Pancreas (tissue), 10 donors: ENCODE measurements at places on chromosomes 7 and 10.
A peak's percentile ranks its signal among the peaks of the same experiment; 100 is the strongest.

GRCh38 chr7:34091321-34091917 lies 186.1 kb downstream of the BMPER start:
- no peak overlapping the region for H3K4me3 ChIP-seq
- H3K4me1 ChIP-seq, result no peaks in the 10 kb centered on the region
- H3K27ac ChIP-seq, result no peak overlapping the region
- H3K27me3 ChIP-seq, result no peaks in the 10 kb centered on the region
- H3K36me3 ChIP-seq, result no peaks in the 10 kb centered on the region
- no peak for DNase-seq

DNA sequence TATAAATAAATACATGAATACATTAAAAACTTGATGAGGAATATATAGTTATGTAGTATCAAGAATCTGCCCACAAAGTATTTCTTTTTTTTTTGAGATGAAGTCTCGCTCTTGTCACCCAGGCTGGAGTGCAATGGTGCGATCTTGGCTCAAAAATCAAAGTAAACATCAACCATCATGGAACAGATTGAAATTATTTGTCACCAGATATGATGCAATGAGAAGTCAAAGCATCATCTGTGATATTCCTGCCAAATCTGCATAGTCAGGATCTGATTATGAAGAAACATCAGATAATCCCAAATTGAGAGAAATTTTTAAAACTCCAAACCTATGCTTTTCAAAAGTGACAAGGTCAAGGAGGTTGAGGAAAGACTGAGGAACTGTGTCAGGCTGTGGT lies 5.1 kb upstream of the CYP2C18 start:
- no peaks in the 10 kb centered on the region for H3K27me3 ChIP-seq
- H3K36me3 ChIP-seq, result no peaks in the 10 kb centered on the region

GRCh38 chr10:1134156-1134555 lies 78.0 kb downstream of the WDR37 start:
- H3K27me3 ChIP-seq, result no peaks in the 10 kb centered on the region
- no peak overlapping the region for H3K27ac ChIP-seq
- H3K4me1 ChIP-seq, result no peaks in the 10 kb centered on the region
- H3K36me3 ChIP-seq, result no peaks in the 10 kb centered on the region

- H3K27me3 ChIP-seq, result peaks cover 11% of the 10 kb centered on the region
- no peak overlapping the region for H3K4me3 ChIP-seq
- H3K36me3 ChIP-seq, result no peaks in the 10 kb centered on the region
- no peaks in the 10 kb centered on the region for H3K4me1 ChIP-seq
- peak; percentile 12 for DNase-seq
Observed at GRCh38 chr7:19145434-19146115, 354 bp upstream of the FERD3L start.

DNA sequence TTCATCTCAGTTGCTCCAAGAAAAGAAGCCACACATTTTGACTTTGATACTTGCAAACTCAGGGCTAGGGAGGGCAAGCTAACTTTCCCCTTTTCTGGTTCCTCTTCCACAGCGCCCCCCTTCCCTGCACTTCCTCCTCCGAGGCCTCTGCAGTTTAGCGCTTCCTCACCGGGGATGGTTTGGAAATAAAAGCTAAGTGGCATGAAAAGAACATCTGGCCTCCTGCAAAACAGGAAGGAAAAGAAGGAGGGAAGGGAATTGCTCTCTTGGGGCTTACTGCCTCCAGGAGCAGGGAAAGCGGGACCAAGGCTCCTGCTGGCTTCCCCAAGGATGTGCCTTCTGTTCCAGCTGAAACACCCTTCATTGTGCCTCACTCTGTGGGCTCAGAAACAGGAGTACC lies 42.3 kb downstream of the PRKCQ start:
- H3K27me3 ChIP-seq, result no peaks in the 10 kb centered on the region
- H3K4me3 ChIP-seq, result no peak overlapping the region
- DNase-seq, result no peak

DNA sequence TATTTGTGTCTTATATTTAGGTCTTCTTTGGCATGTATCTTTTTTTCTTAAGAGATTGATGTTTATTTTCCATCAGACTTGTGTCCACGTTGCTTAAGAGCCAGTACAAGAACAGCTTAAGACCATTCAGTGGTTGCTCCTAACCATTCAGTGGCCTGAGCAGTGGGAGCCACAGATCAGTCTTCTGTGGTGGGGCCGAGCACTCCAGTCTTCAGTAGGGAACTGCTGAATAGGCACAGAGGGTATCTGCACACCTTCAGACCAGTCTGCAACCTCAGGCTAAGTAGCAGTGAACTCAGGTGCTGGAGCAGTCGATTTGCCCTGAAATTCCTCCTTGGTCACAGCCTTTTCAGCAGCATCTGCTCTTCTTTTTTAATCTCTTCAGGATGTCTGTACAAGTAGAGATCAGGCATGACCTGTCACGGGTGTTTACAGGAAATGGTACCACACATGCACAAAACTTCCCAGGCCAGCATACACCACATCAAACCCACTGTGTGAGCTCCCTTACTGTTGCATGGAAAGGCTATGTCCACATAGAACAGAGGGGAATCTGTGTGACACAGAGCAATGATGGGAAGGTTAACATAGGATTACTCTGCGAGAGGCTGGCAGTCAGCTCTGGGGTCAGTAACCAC lies 51.5 kb downstream of the FAM107B start:
- no peaks in the 10 kb centered on the region for H3K36me3 ChIP-seq
- H3K27ac ChIP-seq, result no peak overlapping the region
- peaks cover 4% of the 10 kb centered on the region for H3K4me1 ChIP-seq
- no peaks in the 10 kb centered on the region for H3K27me3 ChIP-seq
- DNase-seq, result no peak

DNA sequence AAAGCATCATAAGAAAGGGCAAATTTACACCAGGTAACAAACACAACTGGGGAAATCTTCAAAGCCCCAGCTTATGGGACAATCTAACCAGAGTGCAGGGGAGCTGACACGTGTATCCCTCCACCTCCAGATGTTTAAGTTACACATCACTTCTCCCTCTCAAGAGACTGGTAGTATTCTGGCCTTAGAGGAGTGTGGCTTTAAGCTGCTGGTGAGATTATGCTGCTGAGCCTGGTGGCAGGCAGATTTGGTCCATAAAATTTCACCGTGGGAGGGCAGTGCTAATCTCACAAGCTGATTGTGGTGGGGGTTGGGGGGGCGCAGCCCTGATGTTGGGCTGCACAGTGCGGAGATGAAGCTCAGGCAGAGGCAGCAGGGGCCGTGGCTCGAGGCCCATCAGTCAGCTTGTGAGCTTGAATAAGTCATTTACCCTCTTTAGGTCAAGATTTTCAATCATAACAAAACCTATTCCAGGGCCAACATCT lies 431.0 kb upstream of the GALNT17 start:
- no peaks in the 10 kb centered on the region for H3K36me3 ChIP-seq
- no peak overlapping the region for H3K4me3 ChIP-seq
- no peak for DNase-seq
- H3K27me3 ChIP-seq, result no peaks in the 10 kb centered on the region
- H3K27ac ChIP-seq, result no peak overlapping the region
- no peaks in the 10 kb centered on the region for H3K4me1 ChIP-seq

GRCh38 chr7:150722431-150722931 lies 6.1 kb downstream of the GIMAP1 start:
- H3K27ac ChIP-seq, result no peak overlapping the region
- no peaks in the 10 kb centered on the region for H3K27me3 ChIP-seq
- H3K4me1 ChIP-seq, result no peaks in the 10 kb centered on the region
- H3K36me3 ChIP-seq, result no peaks in the 10 kb centered on the region
- no peak for DNase-seq
